H4 (cell line): ENCODE measurements at places on chromosomes 5 and 9.

DNA sequence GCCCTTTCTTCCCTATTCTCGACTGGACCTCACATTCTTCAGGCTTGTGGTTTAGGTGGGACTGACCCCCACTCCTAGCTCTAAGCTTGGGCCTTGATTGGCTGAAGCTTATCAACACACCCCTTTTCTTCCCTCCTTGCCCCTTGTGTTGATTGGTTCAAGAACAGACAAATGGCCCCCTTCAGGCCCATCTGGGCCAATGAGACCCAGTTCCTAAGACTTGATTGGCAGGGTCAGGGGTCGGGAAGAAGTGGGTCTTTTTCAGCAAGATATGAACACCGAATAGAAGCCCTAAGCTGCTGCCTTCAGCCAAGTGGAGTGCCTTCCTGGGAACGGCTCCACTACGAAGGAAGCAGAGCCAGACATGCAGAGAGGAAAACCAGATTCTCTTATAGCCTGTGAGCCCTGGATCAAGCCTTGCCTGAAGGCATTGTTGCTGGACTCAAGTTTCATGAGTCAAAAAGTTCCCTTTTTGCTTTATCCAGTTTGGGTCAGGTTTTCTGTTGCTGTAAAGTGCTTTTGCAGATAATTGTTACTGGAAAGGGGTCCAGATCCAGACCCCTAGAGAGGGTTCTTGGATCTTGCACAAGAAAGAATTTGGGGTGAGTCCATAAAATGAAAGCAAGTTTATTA lies 22.4 kb upstream of the NCS1 start:
- DNase-seq = no peak

DNA sequence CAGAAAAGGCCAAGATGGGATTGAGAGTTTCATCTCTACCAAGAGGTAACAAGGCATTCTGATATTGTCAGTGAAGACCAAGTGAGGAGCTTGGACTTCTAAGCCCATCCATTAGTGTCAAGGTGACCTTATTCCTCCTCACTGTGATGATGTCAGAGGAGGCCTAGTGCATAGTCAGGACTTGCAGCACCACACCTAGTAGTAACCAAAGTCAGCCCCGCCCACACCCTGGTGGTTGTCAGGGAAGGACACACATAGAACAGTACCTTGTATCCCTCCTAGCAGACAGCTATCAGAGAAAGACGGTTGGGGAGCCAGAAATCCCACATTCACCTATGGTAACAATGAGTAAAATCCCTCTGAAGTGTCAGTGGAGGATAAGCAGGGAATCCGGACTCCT lies 111.7 kb downstream of the AP3B1 start:
- DNase-seq = no peak

- DNase-seq = no peak
Observed at GRCh38 chr5:170154744-170155143, 49.0 kb downstream of the FOXI1 start.

DNA sequence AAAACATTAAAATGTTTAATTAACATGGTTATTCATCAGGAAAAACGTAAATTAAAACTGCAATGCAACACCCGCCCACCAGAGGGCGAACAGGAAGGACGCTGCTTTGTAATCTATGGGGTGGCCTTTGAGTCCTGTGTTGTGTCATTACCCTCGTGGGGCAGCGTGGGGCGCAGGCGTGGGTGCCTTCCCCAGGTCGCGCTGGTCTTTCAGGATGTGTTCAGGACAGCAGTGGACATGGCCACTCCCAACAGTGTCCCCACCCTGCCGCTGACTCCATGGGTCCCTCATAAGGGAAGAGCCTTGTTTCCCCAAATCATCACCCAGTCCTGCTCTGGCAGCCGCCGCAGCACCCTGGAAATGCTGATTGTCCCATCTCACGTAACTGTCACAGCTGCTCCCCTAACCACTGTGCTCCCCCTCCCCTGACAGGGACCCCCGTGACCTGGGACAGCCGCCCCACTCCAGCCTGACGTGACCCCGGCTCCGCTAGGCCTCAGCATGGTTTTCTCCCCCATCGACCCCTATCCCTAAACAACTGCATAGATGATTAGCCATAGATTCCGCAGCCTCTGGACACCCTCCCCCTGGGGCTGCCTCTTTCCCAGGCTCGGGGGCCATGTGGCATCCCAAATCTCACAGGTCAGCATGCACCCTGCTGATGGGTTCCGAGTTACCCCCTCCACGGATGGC lies 36.4 kb downstream of the GLT6D1 start:
- DNase-seq = no peak

DNA sequence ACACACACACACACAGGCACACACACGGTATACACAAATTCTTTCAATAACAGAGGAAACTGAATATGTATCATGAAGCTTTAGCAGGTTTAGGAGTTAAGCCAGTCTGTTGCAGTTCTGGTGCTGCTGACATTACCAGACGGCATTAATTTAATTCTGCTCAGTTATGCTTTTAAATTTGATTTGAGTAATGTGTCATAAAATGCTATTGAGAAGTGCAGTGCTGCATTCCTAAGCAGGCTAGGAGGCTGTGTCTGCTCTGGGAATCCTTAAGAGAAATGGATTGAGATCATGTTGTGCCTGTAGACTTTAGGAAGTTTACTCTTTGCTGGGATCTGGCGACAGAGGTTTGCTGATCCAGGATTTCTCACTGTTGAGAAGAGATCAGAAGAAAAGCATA lies 733.8 kb downstream of the BRINP1 start:
- DNase-seq = no peak

- DNase-seq = no peak
Observed at GRCh38 chr5:13843175-13843846, 101.2 kb downstream of the DNAH5 start.

DNA sequence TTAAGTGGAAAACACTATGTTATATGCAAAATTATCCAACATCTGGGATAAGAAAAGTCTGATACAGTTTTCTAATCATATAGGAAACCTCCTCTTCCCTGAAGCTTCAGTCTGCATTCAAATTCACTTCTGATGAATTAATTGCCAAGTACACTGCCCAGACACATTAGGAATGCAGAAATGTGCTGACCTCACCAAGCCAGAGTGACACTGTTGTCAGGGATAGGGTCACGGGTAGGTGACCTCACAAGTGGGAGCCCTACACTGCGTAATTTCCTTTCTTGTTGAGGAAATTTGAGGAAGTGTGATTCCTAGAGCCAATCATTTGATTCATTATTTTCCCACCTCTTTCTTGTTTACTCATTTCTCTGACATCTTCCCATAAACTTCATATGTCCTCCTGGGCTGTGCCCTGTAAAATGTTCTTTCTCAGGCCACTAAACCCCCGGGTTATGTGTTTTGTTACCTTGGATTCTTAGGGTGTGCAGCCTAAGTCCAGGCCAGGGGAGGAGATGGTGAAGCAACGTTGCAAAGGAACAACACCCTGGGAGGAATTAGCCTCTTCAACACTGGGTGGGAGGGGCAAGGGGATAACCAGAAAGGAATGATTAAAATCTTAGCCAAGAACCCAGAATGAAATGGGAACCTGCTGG lies 411.9 kb downstream of the MTRR start:
- no peak for DNase-seq
